ENCODE measurements at places on chromosomes 13 and 19.

DNA sequence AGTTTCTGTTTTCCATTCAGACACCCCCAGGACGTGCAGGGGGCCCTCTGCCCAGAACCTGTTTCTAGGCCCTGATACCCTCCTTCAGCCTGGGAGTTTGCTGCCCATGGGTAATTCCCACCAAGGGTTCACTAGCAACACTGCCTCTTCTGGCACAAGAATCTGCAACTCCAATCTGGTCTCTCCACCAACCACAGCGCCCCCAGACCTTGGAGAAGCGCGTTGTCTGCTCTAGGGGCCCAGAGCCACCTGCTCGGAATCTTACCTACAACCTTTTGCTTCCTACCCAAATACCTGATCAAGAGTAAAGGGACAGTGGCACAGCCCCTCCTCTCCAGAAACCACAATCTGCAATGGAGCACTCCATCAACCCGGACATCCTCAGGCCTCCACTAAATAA lies 763 bp downstream of the ZNF180 start:
- no peak for DNase-seq

- no peak for DNase-seq
These were observed 5.9 kb downstream of the KLC3 start for GRCh38 chr19:45346449-45346848.

DNA sequence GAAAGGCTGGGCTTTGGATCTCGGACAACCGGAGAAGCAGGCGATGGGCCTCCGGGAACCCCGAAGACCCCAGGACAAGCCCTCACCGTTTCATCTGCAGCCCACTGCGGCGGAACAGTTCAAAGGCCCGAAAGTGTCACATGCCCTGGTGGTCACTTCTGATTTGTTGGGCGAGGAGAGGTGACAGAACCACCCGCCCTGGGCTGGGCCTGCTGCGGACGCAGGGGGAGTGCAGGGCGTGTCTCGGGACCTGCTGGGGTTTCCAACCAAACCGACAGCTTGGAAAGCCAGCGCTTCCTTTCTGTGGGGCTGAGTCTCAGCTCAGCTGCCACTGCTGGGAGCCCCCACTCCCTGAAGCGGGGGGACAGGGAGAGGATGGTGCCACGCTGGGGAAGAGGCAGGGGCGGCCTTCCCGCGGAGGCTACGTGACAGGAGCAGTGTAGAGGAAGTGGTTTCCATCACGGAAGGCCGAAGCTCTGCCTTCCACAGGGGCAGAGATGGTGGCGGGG lies 22.8 kb upstream of the ZBTB7A start:
- DNase-seq, result no peak

DNA sequence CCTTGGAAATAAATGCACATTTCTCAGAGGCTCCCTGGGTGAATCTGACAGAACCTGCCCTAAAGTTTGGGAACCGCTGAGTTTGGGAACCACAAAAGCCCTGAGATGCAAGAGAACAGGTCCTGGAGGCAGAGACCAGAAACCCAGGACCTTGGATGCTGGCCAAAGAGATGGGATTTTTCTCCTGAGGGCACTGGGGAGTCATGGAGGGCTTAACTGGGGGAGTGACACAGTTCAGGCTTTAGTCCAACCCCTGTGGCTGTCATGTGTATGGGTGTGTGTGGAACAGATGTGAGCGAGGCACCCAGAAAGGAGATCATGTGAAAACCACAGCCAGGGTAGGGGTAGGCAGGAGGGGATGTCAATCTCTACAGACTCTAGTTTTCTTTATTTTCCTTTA lies 3.9 kb upstream of the NCCRP1 start:
- no peak for DNase-seq

DNA sequence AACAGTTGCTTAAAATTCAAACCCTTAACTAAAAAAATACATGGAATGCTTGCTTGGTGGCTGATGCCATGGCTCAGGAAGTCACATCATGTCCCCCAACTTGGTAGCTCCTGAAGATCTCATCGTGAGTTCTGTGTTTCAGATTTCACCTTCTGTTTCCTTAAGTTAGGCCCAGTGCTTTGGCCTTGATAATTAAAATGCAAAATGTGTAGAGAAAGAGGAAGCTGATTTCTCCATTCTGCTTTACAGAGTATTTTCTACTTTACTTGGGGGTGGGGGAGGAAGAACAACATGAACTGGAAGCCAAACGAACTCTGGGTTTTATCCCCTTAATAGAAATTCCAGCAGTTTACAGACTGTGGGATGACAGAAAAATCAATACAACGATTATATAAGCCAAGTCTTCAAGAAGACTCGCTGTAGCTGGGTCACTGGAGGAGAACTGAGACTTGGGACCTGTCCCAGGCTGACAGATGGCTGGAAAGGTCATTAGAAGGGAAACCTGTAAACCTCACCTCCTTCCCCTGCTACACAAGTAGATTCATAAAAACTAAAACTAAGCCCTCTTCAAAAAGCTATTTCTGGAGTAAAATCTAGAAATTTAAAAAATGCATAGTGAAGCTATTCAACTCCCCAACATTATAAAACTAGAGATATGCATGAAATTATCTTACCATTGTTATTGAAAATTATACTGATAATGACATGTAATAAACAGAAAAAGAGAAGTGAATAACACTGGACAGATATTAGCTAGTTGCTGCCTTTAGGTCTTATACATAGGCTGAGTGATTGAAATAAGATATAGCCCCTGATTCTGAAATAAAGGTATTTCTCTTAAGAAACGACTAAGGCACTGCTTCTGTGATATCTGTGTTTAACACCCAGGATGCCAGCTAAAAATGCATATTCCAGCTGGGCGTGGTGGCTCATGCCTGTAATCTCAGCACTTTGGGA lies 22.1 kb upstream of the GGACT start:
- DNase-seq, result no peak

GRCh38 chr13:100581504-100581903 lies 7.1 kb downstream of the GGACT start:
- DNase-seq, result no peak

GRCh38 chr19:49801966-49802661 lies 11.0 kb downstream of the FUZ start:
- DNase-seq, result peak; percentile 59

DNA sequence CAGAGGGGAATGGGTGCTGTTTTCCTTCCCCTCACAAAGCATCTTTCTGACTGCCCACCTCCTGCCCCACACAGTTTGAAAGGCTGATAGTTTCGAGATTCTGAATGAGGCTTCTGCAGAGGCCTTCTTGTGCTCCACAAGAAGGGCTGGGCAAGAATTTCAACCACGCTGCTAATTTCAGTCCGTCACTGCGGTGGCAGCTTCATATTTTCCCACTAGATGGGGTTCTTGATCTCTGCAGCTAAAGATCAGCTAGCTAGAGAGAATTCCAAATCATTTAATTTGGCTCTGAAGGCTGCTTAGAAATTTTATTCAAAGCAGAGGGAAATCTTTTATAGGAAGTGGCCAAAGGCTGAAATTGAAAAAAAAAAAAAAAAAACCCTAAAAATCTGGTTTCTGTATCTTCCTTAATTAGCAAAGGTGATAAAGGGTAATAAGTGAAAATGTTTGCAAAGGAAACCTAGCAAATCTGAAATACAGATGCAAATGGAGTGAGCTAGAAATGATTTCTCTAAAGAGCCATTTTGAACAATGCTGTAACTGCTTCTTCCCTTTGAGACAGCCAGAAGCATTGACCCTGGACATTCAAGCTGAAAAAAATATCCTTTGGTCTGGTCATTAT lies 38.0 kb upstream of the C13orf42 start:
- peak; percentile 40 for DNase-seq

GRCh38 chr19:925526-926322 lies at the start of gene ARID3A:
ARID3A (plus strand) TSS chr19:926035; CDS start chr19:929529, 3,494 bp downstream.
- peak; percentile 86 for DNase-seq

DNA sequence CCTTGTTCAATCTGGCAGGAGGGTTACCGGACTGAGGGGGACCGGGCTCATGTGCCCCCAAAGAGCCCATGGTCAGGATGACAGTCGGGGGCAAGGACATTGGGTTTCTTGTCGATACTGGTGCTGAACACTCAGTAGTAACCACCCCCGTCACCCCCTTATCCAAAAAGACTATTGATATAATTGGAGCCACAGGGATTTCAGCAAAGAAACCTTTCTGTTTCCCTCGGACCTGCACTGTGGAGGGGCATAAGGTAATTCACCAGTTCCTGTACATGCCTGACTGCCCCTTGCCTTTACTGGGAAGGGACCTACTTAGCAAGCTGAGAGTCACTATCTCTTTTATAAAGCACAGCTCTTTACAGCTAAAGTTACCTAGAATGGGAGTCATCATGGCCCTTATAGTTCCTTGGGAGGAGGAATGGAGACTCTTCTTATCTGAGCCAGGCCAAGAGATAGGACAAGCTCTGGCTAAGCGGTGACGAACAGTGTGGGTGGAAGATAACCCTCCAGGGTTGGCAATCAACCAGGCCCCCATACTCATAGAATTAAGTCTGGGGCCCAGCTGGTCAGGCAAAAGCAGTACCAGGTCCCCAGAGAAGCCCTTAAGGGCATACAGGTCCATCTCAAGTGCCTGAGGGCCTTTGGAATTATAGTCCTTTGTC lies 603.7 kb downstream of the UQCRFS1 start:
- DNase-seq, result no peak

- no peak for DNase-seq
These were observed 23.6 kb upstream of the CCDC124 start for GRCh38 chr19:17909003-17909732.

- no peak for DNase-seq
These were observed 561.8 kb downstream of the GPC6 start for GRCh38 chr13:93788456-93788855.

DNA sequence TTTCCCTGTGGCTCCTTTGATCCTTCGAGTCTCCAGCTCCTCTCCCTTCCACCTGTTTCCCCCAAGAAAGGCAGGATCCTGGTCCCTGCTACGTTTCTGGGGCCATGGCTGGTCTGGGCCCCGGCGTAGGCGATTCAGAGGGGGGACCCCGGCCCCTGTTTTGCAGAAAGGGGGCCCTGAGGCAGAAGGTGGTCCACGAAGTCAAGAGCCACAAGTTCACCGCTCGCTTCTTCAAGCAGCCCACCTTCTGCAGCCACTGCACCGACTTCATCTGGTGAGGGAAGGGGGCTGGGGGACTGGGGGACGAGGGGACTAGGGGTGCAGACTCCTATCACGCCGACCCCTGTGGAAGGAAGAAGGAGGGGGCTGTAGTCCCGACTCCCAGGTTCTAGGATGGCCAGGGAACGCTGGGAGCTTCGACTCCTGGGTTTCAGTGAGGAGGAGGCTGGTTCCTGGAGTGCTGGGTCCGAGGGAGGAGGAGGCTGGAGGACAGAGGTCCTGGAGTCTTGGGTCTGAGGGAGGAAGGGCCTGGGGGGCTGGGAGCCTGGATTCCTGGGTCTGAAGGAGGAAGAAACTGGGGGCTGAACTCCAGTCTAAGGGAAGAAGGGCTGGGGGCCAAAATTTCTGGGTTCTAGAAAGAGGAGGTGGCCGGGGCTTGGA lies 524 bp downstream of the PRKCG start:
- no peak for DNase-seq

GRCh38 chr19:13097463-13098258 lies 5.0 kb downstream of the LYL1 start:
- DNase-seq, result no peak

GRCh38 chr13:110250258-110250891 lies 56.6 kb downstream of the COL4A1 start:
- peak; percentile 86 for DNase-seq

GRCh38 chr19:6738787-6739389 lies 592 bp upstream of the TRIP10 start:
- no peak for DNase-seq

DNA sequence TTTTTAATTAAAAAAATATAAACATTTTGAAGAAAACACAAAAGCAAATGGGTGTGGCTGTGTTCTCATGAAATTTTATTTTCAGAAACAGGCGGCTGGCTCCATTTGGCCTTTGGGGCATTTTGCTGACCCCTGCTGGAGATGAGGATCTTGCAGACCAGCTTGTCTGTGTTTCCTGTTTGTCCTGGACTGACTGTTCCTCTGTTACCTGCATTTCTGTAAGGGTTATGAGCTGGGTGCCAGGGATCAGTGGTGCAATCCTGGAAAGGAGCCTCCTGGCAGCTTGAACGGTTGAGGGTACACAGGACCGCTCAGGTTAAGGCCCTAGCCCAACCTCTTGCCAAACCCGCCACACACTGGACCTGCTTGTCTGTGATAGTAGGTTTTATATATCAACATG lies 49.9 kb downstream of the ZNF787 start:
- no peak for DNase-seq

Data from HCEC 1CT (cell line).